Vein endothelial cell (primary cell): ENCODE measurements at places on chromosomes 4 and X. TPM values are rescaled to one million over a fixed set of nuclear protein-coding genes. Genes with fewer than 3 reads are reported as not detected.

MAGEC2 gene
- not detected in 2 replicates for total RNA-seq

MTNR1A gene
- not detected in 2 replicates for total RNA-seq

PALLD gene
- total RNA-seq = 21.0 and 31.0 TPM in 2 replicates

STARD8 gene
- total RNA-seq = 9.3 and 11.4 TPM in 2 replicates

ARR3 gene
- not detected in 2 replicates for total RNA-seq

PAGE2 gene
- not detected in 2 replicates for total RNA-seq

MSX1 gene
- 4.2 and 5.4 TPM in 2 replicates for total RNA-seq

FHDC1 gene
- under 0.01 and 0.10 TPM in 2 replicates for total RNA-seq

GPAT3 gene
- 2.6 and 6.7 TPM in 2 replicates for total RNA-seq

SLC34A2 gene
- under 0.01 TPM in 1 of 2 replicates, not detected in the other for total RNA-seq

LUZP4 gene
- total RNA-seq = not detected in 2 replicates

REPS2 gene
- total RNA-seq = 1.6 and 3.2 TPM in 2 replicates

SAGE1 gene
- total RNA-seq = not detected in 2 replicates

DUSP9 gene
- total RNA-seq = 0.19 and 0.33 TPM in 2 replicates

DTHD1 gene
- not detected in 2 replicates for total RNA-seq

BEX1 gene
- not detected in 2 replicates for total RNA-seq

PRDM8 gene
- total RNA-seq = 0.65 and 0.76 TPM in 2 replicates
